ENCODE measurements at places on chromosomes 5 and 9.
A peak's percentile ranks its signal among the peaks of the same experiment; 100 is the strongest.

DNA sequence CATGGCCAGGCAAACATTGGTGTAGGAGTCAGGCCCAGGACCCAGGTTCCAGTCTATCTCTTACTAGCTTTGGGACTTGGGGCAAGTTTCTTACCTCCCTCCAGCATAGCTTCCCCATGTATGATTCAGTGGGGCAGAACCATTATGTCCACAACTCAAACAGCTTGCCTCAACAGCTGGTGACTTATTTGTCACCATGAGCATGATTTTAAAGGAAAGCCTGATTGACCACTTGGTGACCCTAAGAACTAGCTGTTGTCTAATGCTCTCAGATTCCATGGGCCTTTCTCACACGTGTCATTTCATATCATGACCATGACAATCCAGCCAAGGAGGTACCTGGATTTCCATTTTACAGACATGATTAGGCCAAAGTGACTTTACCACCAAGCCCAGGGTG, 126.4 kb downstream of the TTLL11 start:
- DNase-seq = no peak

DNA sequence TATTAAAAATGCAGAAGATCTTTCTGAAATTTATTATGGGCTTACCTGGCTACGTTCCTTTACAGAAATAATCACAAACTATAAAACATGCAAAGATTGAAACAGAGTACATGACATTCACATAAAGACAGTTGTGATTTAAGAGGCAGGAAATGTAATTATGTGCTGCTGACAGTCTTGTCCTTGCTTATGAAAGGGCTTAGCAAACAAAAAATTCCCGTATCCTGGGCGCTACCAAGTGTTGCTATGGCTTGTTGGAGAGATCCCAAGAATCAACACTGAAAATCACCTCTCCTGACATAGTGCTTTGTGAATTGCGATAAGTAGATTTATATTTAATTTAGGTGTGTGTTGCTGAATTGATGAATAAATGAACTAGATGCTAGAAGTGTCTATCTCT, 352.5 kb upstream of the C9orf72 start:
- no peak for DNase-seq

DNA sequence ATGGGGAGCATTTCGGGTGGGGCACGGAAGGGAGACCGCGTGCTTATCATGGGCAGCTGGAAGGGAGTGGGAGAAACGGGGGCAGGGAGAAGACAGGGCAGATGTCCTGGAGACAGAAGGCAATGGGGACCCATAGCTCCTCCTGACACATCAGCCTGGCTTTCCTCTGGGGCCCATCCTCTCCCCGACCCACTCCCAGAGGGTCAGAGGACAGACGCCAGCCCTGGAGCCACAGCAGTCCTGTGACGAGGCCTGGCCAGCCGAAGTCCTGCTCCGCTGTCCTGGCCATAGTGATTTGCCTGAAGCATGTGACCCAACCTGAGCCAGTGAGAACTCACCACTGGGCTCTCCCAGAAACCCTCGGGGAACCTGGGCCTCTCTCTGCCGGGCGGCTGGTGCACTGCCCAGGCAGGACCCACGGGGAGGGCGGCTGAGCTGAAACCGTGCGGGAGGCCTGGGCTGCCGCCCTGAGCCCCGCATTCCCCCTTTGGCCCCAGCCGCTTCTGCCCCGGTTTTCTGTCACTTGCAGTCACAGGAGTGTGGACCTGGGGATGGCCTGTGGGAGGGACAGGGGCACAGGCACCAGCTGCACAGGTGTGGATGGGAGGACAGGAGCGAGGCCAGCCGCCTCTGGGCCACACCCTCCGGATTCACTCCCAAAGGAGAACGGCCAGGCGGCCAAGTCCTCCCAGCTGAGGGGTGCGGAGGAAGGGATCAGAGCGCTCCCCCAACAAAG, 19.8 kb downstream of the ADAMTS2 start:
- no peak for DNase-seq

DNA sequence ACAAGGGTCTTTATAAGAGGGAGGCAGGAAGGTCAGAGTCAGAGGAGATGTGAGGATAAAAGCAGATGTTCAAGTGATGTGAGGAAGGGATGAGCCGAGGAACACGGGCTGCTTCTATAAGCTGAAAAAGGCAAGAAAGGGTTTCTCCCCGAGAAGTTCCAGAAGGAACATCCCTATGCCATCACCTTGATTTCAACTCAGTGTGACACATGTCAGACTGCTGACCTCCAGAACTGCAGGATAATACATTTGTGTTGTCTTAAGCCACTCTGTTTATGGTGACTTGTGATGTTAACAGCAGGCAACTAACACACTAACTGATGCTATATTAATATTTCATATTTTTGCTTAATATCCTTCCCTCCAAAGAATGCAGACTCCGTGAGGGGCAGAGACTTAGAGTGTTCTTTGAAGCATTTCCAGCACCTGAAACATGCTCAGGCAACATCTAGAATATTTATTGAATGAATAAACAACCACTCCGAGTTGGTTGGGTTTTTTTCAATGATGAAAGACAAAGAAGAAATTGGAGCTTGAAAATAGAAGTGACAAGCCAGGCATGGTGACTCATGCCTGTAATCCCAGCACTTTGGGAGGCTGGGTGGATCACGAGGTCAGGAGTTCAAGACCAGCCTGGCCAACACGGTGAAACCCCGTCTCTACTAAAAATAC, 77.6 kb upstream of the ADRA1B start:
- DNase-seq = no peak

DNA sequence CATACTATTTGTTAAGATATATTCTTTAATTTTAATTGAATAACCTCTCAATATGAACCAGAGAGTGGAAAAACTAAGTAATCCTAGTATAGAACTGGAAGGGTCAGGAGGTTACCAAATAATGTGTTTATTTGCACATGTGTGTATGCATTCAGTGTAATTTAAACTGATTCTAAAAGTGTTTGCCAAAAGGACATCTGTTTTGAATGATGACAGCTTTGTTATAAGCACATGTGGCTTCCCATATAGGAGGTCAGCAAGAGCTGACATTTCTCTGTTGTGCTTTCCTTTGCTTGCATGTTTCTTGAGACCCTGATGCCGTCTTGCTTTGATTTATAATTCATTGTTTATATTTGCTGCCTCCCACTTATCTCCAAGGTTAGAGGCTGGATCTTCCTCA, 383.4 kb downstream of the BRINP1 start:
- no peak for DNase-seq

DNA sequence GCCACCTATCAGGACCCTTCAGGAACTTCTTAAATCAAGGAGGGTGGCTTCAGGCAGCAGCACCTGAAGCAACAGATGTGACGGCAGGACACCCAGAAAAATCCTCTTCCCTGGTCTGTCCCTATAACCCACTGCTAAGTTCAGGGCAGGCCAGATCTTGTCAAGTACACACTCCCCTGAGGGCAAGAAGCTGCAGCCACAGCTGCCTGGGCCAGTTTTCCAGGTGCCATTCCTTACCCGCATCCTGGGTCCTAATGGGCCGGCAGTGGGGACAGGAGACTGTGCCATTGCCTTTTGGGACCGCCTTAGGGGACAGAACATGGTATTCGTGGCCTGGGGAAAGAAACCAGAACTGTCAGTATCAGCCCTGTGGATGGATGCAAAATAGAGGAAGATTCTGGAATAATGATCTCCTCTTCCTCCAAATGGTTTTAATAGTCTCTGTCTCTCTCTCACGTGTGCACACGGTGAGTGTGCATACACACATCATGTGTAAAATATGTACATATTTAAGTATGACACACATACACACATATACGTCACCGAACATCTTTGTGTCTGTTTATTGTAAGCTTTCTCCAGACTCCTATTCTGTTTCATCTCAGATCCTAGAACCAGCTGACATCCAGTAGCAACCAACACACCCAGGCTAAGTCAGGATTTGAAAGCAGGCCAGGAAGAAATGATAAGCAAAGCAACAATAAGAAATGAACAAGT, 14.0 kb downstream of the ORM2 start:
- no peak for DNase-seq

GRCh38 chr5:144377207-144377606, 206.5 kb downstream of the KCTD16 start:
- no peak for DNase-seq

DNA sequence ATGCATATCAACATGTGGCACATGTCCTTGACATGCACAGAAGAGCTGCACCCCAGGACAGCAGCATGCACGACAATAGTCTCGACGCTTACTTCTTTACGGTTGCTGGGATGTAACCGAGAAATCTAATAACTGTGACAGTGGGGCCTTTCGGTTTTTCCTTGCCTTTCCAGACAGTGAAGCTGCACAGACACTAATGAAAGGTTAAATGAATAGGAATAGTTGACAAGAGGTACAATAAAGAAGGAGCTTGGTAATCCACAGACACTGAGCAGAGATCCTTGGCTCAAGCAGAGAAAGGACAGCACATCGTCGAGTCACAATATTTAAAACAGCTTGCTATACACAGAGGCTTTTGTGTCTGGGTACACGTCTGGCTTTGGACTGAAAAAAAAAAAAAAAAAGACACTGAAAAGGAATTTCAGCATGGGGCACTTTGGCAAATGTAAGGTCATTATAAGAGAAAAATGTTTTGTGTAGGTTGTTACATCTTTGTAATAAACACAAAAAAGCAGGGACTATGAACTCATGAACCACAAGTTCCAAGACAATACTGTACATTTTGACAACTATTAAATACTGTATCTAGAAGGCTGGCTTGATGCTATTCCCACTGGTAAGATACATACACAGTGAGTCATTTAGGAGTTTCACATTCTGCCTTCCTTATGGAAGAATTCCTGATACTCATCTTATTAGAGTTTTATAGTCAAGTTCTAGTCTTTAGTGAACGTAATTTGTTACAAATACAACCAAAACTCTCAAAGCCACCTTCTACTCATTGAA, 5.6 kb downstream of the BNC2 start:
- no peak for DNase-seq

- no peak for DNase-seq
These were observed 78.3 kb downstream of the DCP2 start for GRCh38 chr5:113054899-113055298.

- no peak for DNase-seq
These were observed 101.2 kb upstream of the TRIM32 start for GRCh38 chr9:116585896-116586295.

DNA sequence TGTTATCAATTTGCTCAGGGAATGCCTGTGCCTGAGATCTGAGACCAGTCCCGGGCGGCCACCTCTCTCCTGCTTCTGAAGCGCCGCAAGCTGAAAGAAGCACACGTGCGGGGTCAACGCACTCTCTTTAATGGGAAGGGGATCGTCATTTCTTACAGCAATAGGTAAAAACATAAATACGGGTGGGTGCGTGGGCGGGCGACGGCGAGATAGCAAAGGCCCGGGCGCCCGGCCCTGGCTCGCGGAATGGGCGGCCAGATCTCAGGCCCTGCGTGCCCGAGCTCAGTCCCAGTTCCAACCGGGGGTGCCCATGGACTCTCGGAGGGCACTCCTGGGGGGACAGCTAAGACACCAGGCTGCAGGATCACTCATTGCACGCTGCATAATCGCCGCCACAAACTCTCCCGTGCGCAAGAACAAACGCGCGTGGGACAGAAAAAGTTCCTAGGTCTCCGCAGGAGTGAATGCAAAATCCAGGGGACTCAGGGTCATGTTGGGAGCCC, 3.0 kb downstream of the NKX2-5 start:
- no peak for DNase-seq

DNA sequence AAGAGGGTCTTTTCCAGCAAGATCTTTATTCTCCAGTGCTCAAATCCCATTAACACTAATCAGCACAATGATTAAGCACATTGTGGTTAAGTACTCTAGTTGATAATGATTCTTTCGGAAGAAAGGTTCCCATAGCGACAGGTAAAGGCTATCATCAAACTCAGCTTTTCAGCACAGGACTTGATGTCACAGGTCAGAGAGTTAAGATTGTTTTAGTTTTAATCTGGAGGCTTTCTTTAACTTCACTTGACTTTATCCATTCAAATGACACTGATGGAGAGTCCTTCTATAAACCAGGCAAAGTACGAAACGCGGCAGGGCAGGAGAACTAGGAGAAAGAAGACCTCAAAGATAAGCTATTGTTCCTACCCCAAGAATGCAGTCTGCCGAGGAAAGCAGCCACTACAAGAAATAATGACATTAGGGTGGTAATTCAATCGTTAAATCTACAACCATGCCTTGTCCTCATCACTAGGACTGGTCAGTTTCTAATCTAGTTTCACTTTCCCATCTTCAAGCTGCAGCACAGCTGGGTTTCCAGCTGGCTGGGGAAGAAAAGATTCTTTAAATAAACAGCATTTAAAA, 4.6 kb downstream of the NRG2 start:
- DNase-seq = no peak

DNA sequence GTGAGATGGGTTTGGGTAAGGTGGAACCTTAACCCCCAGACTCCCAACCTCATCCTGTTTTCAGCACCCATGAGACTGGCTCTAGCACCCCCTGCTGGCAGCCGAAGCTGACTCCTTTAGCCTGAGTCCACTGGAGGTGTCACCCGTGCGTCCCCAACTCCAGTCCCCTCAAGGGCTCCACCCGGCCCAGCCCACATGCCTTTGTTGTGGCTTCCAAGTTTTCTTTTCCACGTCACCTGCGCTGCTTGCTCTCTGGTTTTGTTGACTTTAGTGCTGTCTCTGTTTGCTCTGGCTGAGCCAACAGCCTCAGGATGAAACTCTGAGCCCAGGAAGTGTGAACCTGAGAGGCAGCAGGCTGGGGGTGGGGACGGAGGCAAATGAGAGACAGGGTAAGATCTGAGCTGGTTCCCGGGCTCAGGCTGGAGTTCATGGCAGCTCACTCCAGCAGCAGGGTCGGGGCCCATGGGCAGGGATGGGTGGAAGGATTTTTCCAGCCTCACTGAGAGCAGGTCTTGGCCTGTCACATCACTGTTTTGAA, 13.2 kb upstream of the AQP7 start:
- peak; percentile 46 for DNase-seq

- no peak for DNase-seq
These were observed 196.6 kb downstream of the PTTG1 start for GRCh38 chr5:160618286-160618685.

GRCh38 chr5:6675784-6676491, 37.3 kb upstream of the TENT4A start:
- DNase-seq = no peak

DNA sequence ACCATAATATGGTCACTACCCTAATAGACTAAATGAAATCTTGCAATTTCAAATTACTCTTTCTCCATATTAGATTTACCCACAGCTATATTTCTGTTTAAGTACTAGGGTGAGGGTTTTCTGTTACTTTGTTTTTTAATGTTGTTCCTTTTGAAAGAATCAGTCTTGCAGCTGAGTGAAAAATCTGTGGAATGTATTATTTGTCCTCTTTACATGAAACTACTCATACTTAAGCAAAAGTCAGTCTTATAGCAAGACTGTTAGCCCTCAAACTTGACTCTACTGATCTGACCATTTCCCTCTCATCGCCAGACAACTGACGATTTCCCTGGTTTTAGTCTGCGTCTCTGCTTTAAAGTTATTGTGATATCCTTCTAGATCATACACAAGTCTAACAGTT, 84.0 kb downstream of the PIK3R1 start:
- DNase-seq = no peak

- no peak for DNase-seq
These were observed 14.1 kb upstream of the CEP72 start for GRCh38 chr5:597871-598563.

GRCh38 chr5:73820326-73820725, 194.3 kb downstream of the ARHGEF28 start:
- DNase-seq = no peak

- no peak for DNase-seq
These were observed 124.0 kb downstream of the FANCC start for GRCh38 chr9:95193480-95193879.

All from inflammatory macrophage treated with lipopolysaccharide for 1 hour (primary cell).